HCEC 1CT (cell line): ENCODE measurements at places on chromosomes 4 and X.

GRCh38 chrX:27706526-27706925, 101.3 kb upstream of the MAGEB10 start:
- no peak for DNase-seq

DNA sequence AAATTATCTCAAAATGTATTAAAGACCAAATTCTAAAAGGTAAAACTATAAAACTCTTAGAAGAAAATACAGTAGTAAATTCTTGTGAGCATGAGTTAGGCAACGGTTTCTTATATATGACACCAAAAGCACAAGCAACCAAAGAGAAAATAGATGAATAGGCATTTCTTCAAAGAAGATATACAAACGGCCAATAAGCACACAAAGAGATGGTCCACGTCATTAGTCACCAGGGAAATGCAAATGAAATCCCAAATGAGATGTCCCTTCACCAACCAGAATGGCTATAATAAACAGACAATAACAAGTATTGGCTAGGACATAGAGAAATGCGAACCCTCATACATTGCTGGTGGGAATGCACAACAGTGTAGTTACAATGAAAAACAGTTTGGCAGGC, 44.6 kb downstream of the RAB33A start:
- no peak for DNase-seq

- DNase-seq = no peak
These were observed 14.5 kb upstream of the STS start for GRCh38 chrX:7133050-7133440.

DNA sequence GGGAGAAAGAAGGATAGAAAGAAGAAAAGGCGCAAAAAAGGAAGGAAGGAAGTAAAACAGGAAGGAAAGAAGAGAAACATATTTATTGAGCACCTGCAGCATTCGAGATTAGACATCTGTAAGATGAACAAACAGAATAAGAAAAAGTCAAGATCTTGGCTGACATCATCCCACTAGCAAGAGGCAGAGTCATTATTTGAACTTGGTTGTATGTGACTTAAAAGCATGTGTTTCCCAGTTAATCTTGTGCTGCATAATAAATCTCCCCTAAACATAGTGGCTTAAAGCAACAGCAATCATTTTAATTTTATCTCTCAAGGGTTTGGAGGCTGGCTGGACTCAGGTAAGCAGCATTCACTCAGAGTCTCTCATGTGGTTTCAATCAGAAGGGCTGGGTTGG, 38.5 kb upstream of the COX7B2 start:
- no peak for DNase-seq

GRCh38 chr4:42555828-42556227, 101.1 kb downstream of the ATP8A1 start:
- DNase-seq = no peak

DNA sequence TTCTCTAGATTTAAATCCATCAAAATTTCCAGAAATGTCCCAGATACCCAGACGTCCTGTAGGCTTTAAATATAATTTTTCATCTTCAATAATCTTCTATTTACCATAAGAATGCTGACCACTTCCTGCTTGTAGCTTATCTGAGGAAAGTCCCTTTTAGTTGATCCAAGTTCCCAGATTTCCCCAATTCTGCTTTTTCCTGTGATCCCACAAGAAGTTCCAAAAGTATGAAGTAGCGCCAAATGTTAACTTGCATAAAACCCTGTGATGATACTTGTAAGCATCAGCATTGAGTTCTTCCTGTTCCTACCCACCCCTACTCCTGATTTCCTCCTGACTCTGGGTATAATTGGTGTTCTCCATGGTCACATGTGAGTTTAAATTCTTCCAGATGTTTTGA, 10.6 kb upstream of the TLR8 start:
- no peak for DNase-seq
